SK-N-SH treated with all-trans-retinoic acid at 6 μM for 48 hours (cell line): ENCODE measurements at places on chromosomes 12 and 14.

- ATAC-seq = no peak
Observed at GRCh38 chr12:124423761-124424515, 129.0 kb downstream of the RFLNA start.

GRCh38 chr12:80445083-80445793 lies 1.2 kb downstream of the PTPRQ start:
- no peak for ATAC-seq

- peak; percentile 91 for ATAC-seq
Observed at GRCh38 chr14:85333313-85333712, 196.6 kb upstream of the FLRT2 start.

GRCh38 chr14:68762953-68763764 lies 29.7 kb downstream of the ZFP36L1 start:
- peak; percentile 77 for ATAC-seq

DNA sequence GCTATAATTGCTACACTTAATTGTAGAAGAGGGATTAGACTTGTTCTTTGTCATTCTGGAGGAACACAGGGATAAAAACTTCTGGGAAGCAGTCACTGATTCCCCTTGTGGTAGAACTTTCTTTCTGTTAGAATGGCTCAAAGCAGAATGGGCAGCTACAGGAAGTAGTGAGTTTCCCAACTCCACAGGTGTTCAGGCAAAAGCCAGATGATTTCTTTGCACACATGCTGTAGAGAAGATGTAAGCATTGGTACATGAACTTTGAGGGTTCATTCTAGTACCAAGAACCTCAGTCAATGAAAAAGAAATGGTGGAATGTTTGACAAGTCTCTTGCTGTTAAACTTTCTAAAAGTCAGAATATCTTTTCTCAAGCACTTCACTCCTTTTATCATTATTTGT lies 4.3 kb downstream of the NDUFA9 start:
- no peak for ATAC-seq

DNA sequence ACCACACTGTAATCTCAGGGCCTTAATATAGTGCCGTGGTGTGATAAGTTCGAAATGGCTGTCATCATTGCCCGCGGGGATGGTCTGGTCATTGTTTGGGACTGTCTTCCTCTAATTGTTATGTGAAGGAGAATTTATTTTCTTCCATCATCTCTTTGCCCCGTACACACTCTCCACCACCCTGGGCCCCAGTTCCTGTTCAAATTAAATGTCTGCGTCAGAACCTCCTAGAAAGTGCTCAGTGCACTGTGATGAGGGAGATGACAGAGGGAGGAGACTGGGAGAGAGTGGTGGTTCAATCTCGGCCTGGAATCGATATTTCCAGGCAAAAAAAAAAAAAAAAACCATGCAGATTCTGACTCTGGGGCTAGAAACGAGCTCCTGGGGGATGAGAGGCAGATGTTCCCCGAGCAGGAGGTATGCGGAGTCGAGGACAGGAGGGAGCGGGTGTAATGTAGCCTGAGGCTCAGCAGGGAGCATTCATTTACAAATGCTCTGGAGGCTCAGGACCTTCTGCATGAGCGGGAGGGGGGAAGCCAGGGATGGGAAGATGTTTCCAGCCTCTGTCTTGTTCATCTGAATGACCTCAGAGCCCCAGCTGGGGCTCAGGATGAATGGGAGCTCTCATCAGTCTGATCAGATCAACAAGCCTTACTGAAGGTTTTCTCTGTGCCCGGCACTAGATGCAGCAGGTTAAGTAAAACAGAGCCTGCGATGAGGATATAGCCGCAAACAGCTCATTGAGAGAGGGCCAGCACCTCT lies 219.5 kb downstream of the TBX5 start:
- ATAC-seq = no peak

DNA sequence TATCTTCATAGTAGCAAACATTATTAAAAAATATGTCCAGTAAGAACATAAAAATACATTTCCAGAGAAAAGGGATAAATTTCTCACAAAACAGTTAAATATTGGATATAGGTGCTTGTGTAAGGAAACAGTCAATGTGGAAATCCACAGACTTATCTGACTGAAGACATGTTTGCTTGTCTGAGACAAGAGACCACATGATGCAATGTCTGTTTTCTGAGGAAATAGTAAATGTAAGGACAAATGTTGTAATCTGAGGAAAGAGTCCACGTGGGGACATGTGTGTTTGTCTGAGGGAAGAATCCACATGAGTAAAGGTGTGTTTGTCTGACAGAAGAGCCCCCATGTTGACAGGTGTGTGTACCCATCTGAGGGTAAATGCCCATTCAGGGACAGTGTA lies 1093.2 kb downstream of the TMEM121 start:
- no peak for ATAC-seq

DNA sequence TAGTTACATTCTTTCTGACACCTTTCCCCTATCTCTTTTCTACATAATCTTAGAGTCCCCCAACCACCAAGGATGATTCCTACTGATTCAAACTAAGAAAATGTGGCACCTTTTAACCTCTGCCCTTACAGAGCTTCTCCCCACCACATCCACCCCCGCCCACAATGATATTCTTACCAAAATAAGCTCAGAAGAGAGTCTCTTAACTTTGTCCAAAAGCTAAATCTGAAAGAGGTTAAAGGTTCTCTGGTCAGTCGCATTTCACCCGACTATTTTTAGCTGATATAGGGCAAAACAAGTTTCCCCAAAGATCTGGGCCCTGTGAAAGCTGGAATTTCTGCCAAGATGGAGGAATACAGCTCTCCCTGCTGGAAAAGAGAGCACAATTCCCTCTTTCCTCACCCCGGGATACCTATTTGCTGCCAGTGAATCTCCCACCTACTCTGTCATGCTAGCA lies 128.6 kb downstream of the ZFP36L1 start:
- no peak for ATAC-seq

- ATAC-seq = no peak
Observed at GRCh38 chr14:52055167-52055566, 13.7 kb downstream of the NID2 start.

GRCh38 chr12:68970306-68970705 lies 37.3 kb upstream of the CPM start:
- ATAC-seq = no peak

- ATAC-seq = no peak
Observed at GRCh38 chr14:92698393-92698792, 50.0 kb downstream of the LGMN start.

DNA sequence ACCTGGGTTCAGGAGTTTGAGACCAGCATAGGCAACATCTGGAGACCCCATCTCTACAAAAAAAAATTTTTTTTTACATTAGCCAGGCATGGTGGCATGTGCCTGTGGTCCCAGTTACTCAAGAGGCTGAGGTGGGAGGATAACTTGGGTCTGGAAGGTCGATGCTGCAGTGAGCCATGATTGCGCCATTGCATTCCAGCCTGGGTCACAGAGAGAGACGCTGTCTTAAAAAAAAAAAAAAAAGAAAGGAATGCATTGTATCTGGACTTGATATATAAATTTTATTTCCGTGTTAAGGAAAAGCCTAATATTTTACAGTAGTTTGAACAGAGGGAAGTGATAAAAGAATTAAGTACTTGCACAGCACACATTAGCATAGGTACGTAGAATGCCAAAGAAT lies 97.2 kb downstream of the ZC3H14 start:
- no peak for ATAC-seq

DNA sequence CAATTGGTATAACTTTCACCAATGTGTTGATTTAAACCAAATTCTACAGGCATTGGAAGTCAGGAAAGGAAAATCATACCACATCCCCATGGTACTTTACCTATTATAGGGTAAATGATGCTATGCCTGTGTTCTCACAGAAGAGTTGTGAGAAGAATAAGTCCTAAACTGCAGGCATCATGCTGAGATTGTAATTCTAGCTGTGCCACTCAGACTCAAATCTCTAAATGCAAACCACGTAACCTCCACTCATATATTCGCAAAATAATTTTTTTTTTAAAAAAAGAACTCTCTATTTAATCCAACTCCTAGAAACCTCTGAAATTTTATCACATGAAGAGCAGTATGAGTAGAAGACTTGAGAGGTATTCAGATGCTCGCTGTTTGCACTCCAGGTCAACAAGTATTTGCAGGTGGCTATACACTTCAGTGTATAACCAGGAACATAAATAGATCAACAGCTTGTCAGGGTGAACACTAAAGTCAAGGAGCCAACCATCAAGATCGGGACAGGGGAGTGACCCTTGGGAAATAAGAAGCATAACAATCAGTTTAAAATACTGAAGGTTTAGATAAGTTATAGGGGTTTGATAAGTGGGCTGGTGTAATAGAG lies 110.1 kb downstream of the SLC25A21 start:
- ATAC-seq = no peak

GRCh38 chr12:11853126-11853525 lies 203.7 kb downstream of the ETV6 start:
- ATAC-seq = no peak

DNA sequence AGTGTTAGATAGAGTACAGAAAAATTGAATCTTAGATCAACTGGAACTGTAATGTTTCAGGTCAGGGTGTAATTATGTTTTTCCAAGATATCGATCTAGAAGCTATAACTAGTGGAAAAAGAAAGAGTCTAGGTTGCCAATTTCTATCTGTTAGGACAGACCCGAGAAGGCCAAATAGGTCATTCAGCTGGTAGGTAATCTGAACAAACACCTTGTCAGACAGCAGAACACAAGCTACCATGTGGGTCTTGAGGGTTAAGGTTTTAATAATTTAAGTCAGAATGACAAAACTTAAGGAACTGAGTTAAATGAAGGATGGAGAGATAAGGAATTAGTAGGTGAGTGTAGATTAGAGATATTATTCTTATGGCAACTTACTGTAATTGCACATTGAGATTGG lies 44.9 kb upstream of the KCNMB4 start:
- no peak for ATAC-seq

GRCh38 chr14:60356906-60357550 lies 108.0 kb downstream of the PPM1A start:
- peak; percentile 78 for ATAC-seq

DNA sequence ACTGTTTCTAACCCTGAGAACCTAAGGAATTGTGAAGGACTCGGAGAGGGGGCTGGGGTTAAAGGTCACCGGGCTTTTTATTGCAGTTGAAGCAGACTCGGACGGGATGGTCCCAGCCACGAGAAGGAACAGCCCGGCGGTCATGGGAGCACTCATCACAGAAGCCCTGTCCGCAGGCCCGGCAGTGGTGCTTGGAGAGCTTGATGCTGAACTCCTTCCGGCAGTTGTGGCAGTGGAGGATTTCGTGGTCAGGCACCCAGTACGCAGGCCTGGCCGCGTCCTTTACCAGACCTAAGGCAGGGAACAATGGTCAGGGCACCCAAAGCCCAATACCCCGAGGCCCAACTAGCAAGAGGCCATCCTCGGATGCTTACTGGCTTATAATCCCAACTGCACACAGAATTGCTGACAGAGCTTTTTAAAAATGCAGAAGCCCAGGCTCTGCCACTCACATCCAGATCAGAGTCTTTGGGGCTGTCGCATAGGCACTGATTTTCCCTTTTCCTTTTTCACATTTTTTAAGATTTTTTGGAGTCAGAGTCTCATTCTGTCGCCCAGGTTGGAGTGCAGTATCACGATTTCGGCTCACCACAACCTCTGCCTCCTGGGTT lies 44.7 kb downstream of the DCAF4 start:
- ATAC-seq = no peak

DNA sequence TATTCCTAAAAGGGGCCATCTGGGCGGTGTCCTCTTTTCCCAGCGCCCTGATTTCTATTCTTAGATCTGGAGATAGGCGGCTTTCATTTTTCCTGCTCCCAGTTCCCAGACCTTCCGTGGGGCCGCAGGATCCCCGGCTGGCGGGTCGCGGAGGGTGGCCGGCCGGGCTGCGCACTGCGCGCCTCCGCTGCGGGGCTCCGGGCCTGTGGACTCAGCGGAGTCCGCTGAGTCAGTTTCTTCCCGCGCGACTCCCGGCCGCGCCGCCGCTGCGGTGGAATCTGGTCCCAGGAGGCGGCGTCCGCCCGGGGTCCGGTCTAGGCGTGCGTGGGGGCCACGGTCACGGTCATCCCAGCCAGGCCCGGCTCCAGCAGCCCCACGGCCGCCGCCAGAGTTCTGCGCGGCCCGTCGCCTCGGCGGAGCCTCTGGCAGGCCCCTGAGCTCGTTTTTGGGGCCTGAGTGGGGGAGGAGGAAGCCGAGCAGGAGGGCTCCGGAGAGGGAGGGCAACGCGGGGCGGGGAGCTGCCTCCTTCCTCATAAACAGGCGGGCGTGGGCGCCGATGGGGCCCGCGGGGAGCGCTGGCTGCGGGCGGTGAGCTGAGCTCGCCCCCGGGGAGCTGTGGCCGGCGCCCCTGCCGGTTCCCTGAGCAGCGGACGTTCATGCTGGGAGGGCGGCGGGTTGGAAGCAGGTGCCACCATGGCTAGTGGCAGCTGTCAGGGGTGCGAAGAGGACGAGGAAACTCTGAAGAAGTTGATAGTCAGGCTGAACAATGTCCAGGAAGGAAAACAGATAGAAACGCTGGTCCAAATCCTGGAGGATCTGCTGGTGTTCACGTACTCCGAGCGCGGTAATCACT lies at the start of gene LRRK2:
Gene LRRK2 (plus strand): TSS at position 559 of the 853 bp plus-strand sequence. CDS start 135 bp downstream, at position 694.
- peak; percentile 93 for ATAC-seq

- ATAC-seq = no peak
Observed at GRCh38 chr12:82176026-82176425, 182.2 kb downstream of the CCDC59 start.

DNA sequence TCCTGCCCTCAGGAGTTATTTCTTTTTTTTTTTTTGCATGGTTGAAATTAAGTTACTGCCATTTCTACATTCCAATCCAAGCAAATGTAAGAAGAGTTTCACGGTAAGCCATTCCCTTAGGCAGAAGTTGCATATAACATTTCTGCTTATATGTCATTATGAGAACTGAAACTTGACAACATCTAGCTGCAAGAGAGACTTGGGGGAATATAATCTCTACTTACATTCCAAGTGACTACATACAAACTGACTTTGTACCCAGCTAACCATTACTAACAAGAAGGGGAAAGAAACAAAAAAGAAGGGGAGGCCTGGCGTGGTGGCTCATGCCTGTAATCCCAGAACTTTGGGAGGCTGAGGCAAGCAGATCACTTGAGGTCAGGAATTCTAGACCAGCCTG lies 7.3 kb upstream of the RESF1 start:
- no peak for ATAC-seq

GRCh38 chr14:20424851-20425250 lies 11.1 kb downstream of the KLHL33 start:
- ATAC-seq = no peak

GRCh38 chr14:36580856-36581831 lies 1.3 kb downstream of the NKX2-8 start:
- ATAC-seq = peak; percentile 26; the same call in 2 of the 3 replicates

GRCh38 chr14:84959851-84960520 lies 570.0 kb upstream of the FLRT2 start:
- no peak for ATAC-seq

GRCh38 chr12:26704214-26704613 lies 128.8 kb downstream of the ITPR2 start:
- no peak for ATAC-seq

DNA sequence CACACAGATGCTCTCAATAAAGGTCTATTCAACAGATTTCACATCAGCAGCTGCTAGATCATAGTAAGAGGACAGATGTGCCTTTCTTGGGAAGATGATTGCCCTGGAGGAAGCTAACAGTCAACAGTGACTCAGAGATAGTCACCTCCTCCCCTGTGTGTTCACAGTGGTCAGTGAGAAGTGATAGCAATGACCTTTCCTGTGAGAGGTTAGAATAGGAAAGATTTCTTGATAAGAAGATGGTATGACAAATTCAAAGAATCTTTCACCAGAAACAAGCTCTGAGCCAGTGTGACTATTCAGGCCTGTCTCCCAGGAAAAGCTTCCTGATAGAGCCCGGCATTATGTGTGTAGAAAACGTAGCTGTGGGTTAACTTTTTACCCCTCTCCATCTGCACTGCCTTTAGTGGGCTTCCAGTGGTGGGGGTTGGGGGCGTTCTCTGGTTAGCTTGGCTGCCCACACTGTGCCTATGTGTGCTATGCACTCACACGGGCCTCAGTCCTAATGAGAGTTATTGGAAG lies 66.4 kb upstream of the ARHGAP5 start:
- peak; percentile 75 for ATAC-seq
